ENCODE measurements at places on chromosomes 16 and 17. TPM values are rescaled to one million over a fixed set of nuclear protein-coding genes. Genes with fewer than 3 reads are reported as not detected.

DNA sequence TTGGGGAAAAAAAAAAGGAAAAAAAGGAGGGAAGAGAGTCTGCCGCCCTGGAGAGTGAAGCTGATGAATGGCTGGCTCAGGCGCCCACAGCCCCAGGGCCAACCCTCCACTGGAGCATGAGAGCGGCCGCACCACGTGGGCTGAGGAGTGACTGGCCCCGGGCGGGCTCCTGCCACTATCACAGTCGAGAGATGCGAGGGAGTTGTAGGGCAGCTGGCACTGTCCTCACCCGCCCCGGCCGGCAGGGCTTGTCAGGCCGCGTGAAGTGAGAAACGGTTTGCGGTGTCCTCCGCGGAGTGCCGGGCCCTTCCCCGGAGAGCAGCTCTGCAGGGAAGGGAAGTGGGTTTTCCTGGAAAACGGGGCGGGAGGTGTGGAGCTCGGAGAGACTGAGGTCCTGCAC lies 45.9 kb downstream of the JPH3 start:
- no peak overlapping the region for H3K4me3 ChIP-seq
- H3K27me3 ChIP-seq: peaks cover 14% of the 10 kb centered on the region
- no peak for DNase-seq
- H3K36me3 ChIP-seq: no peaks in the 10 kb centered on the region

- H3K27me3 ChIP-seq: peaks cover 18% of the 10 kb centered on the region
- H3K4me1 ChIP-seq: peaks cover 18% of the 10 kb centered on the region
- no peak overlapping the region for H3K27ac ChIP-seq
- no peak for DNase-seq
These were observed 3.7 kb upstream of the DNAI2 start for GRCh38 chr17:74270333-74270732.

- peak overlapping the region; percentile 27 for H3K4me3 ChIP-seq
- peaks cover 34% of the 10 kb centered on the region for H3K36me3 ChIP-seq
- DNase-seq: peak; percentile 70
- H3K27me3 ChIP-seq: no peaks in the 10 kb centered on the region
These were observed 53.7 kb downstream of the IL21R start for GRCh38 chr16:27455700-27456099.

Gene TBC1D3K
- not detected for total RNA-seq

Gene CDRT15L2
- not detected for total RNA-seq

GRCh38 chr16:24611310-24611709 lies 71.9 kb downstream of the RBBP6 start:
- no peaks in the 10 kb centered on the region for H3K36me3 ChIP-seq
- no peak overlapping the region for H3K27ac ChIP-seq
- peaks cover 50% of the 10 kb centered on the region for H3K27me3 ChIP-seq

GRCh38 chr17:10117581-10118001 lies 80.8 kb downstream of the GAS7 start:
- no peak overlapping the region for H3K27ac ChIP-seq
- H3K36me3 ChIP-seq: no peaks in the 10 kb centered on the region
- no peak overlapping the region for H3K4me3 ChIP-seq
- peaks cover 34% of the 10 kb centered on the region for H3K4me1 ChIP-seq

- peak overlapping the region; percentile 45 for H3K27ac ChIP-seq
- H3K36me3 ChIP-seq: peaks cover 2% of the 10 kb centered on the region
- peak overlapping the region; percentile 93 for H3K4me3 ChIP-seq
- H3K27me3 ChIP-seq: no peaks in the 10 kb centered on the region
- DNase-seq: peak; percentile 73
These were observed 3.3 kb downstream of the ZNF652 start for GRCh38 chr17:49358641-49359247.

GRCh38 chr16:87708881-87709638 lies 56.7 kb downstream of the KLHDC4 start:
- DNase-seq: no peak
- no peak overlapping the region for H3K27ac ChIP-seq
- H3K4me1 ChIP-seq: no peaks in the 10 kb centered on the region
- no peak overlapping the region for H3K4me3 ChIP-seq
- H3K36me3 ChIP-seq: peaks cover 24% of the 10 kb centered on the region
- no peaks in the 10 kb centered on the region for H3K27me3 ChIP-seq

DNA sequence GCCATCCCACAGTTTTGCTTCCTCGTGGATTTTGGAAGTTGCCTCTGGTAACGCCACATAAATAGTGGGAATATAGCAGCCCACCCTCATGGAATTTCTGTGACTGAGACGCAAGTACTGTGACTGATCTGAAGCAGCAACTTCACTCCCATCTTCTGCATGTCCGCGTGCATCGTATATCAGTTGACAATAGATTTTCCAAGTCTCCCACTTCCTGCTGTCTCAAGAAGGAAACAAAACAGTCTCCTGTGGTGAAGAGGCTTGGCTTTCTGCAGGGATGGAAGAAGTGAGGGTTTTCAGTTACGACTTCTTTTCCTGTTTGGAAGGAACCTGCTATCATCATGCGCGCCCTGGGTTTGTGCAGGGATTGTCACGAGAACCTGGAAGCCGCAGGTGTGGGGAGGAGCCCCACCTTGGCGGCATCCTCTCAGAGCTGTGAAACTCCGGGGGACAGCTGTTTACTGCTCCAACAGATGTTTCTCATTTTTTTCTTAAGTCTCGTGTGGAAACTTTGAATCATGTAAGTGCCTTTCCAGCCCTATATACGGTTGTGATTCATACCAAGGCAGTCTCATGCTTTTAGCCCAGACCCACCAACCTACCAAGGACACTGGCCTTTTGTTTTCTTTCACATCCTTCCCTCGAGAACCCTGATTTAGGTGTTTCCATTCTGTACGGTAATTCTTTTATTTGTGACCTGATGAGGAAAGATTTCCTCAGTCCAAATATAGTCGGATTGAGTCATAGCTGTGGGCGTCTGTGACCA lies 57.5 kb downstream of the WIPI1 start:
- H3K4me3 ChIP-seq: peak overlapping the region; percentile 62
- H3K4me1 ChIP-seq: peaks cover 33% of the 10 kb centered on the region
- peaks cover 20% of the 10 kb centered on the region for H3K36me3 ChIP-seq
- peak overlapping the region; percentile 88 for H3K27ac ChIP-seq
- no peaks in the 10 kb centered on the region for H3K27me3 ChIP-seq

- H3K36me3 ChIP-seq: no peaks in the 10 kb centered on the region
- H3K4me3 ChIP-seq: no peak overlapping the region
- peaks cover 2% of the 10 kb centered on the region for H3K27me3 ChIP-seq
These were observed 46.1 kb upstream of the DNAJA2 start for GRCh38 chr16:47019568-47019967.

DNA sequence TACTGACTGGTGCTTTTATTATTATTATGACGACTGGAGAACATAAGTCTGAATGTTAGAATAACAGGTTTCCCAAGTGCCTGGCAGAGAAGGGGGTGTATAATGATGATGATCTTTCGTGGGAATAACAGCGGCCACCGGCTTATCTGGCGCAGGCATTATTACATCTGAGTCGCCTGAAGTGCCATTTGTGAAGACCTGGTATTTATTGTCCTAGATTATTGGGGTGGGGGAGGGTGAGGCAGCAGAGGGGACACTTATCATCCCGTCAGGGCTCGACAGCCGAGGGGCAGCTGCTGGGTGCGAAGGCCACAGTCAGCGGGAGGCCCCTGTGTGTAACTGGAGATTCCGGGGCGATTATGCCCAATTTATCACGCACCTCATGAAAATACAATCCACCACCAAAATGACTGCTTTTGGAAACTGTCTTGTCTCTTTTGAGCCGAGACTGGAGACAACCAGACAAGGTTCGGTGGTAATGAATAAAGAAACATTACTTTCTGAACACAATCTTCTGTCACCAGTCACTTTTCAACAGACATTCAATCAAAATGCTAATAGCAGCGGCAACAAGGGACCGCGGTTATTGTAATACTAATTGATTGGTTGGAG lies 199.3 kb downstream of the CCDC182 start:
- no peaks in the 10 kb centered on the region for H3K27me3 ChIP-seq
- no peak for DNase-seq
- H3K36me3 ChIP-seq: peaks cover 2% of the 10 kb centered on the region
- no peak overlapping the region for H3K4me3 ChIP-seq
- peaks cover 15% of the 10 kb centered on the region for H3K4me1 ChIP-seq

GRCh38 chr17:56994009-56994792 lies 16.3 kb downstream of the SCPEP1 start:
- no peaks in the 10 kb centered on the region for H3K4me1 ChIP-seq
- peaks cover 2% of the 10 kb centered on the region for H3K36me3 ChIP-seq
- H3K27ac ChIP-seq: no peak overlapping the region
- H3K4me3 ChIP-seq: no peak overlapping the region
- H3K27me3 ChIP-seq: no peaks in the 10 kb centered on the region

DNA sequence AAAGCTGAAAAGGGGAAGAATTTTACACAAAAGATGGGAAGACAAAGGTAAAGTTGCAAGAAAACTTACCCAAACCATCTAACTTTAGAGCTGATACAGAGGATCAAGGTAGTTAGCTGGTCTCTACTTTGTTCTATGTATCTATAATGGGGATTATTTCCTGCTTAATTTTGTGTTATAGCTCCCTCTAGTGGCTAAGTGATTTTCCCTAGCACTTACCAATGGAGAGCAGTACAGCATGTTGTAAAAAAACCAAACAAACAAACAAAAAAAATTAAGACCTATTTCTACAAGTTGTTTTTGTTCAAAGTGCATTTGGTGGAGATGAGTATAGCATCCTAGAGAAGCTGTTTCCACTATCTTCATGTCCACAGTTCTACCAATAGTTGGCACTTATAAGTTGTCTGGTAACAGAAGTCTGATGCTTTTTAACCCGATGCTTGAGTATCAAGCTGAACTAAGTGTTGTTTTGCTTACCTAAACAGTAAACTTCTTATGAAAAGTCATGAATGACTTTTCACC lies 7.5 kb downstream of the SRSF1 start:
- no peaks in the 10 kb centered on the region for H3K27me3 ChIP-seq
- H3K4me3 ChIP-seq: no peak overlapping the region
- peak; percentile 77 for DNase-seq

Measured in activated CD4-positive, alpha-beta T cell treated with anti-CD3 and anti-CD28 coated beads, Interleukin-2, amount 10 ng/mL, durations not matched to agents 24 days and 14 days (primary cell).